ENCODE measurements at places on chromosomes 1 and 21. TPM values are rescaled to one million over a fixed set of nuclear protein-coding genes. Genes with fewer than 3 reads are reported as not detected.

- DNase-seq: no peak
Observed at GRCh38 chr1:117076648-117077047, 16.5 kb downstream of the TTF2 start.

DNA sequence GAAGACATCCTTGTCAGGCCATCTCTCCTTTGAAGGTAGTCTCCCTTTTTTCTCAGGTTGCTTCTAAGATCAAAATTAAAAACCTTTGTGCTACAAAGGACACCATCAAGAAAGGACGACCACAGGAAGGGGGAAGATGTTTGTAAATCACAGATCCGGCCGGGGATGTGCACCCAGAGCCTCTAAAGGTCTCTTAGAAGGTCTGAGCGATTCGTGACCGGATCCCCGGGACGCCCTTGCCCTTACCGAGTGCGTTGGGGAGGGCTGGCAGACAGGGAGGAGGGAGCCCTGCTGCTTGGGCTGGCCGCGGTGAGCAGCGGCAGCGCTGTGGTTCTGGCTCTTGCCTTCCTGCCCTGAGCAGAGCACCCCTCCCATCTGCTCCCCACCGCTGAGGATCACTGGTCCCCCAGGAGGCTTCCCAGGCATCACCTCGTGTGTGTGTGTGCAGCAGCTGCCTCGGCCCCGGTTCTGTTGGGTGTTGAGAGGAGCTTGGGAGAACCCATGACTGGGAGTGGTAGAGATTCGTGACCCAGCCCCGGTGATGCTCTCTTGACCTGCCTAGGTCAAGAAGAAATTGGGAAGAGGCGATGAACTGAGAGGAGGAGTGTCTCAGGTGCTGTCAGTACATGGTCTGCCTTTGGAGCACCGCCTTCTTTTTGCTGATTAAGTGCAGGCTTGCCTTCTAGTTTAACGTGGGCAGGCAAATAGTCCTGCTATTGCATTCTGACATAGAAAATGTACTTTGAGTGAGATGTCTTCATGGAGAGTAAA is 34.5 kb downstream of the AGPAT3 start:
- no peak for DNase-seq

DNA sequence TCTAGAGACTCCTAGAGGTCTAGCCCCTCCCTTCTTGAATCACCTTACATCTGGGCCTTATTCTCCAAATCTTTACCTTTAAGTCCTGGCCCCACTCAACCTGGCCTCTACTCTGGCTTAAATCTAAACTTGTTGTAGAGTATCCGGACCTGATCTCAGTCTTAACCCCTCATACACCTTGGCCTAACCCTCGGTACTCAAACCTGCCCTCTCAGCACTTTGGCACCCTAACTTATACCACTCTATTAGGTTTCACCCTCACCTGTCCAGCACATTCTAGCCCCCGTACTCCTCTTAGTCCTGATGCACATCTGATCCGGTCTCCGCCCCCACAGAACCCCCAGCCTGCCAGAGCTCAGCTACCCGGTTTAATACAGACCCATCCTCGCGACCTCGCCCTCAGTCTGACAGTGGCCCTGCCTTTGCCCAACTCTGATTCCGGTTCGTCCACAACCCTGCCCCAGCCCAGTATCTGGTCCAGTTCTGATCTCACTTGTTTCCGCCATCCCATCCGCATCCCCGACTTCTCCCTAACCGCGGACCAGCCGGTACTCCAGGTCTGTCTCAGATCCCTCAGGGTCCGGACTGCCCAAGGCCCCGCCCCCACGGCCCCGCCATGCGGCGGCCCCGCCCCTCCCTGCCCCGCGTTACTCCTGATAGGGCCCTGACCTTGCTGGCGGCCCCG is 1.5 kb downstream of the TRIM62 start:
- peak; percentile 96 for DNase-seq

DNA sequence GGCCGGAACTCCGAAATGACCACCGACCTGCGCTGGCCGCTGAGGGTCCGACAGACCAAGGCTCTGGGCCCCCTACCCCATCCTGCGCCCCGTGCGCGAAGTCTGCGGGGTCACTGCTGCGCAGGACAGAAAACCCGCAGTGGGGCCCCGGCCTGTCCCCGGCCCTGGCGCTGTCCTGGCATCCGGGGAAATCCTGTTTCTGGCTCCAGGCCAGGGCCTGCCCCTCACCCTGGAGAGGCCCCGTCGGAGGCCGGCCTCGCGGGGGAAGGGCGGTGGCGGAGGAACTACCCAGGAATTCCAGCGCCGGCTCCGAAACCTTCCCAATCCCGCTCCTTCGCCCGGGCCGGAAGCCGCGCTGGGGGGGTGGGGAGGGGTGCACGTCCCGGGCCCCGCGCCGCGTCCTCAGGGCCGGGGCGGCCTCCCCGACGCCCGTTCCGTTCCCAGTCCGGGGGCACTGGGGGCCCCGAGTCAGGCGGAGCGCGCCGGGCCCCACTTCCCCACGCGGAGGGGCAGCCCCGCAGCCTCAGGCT is 77.0 kb downstream of the MORN1 start:
- peak; percentile 90 for DNase-seq

DNA sequence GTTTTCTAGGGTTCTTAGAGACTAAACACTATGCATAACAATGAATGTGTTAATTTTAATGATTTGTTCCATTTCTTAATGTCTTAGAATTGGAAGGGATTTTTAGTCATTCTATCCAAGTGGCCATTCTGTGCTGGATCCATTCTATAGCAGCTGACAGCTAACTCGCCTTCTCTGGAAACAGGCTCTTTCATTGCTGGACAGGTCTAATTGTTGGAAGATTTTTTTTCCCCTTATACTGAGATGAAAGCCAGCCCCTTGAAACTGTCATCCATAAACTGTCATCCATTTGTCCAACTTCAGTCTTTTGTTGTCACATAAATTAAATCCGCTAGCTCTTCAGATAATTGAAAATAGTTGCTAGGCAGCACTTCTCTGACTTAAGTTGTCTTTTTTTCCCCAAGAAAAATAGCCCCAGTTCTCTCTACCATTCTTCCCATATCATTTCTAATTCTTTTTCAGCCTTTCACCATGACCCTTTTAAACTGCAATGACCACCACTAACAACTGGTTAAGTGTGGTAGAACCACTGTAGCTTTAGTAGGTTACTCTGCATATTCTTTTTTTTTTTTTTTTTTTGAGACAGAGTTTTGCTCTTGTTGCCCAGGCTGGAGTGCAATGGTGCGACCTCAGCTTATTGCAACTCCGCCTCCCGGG is 19.7 kb downstream of the AK4 start:
- DNase-seq: peak; percentile 58

DNA sequence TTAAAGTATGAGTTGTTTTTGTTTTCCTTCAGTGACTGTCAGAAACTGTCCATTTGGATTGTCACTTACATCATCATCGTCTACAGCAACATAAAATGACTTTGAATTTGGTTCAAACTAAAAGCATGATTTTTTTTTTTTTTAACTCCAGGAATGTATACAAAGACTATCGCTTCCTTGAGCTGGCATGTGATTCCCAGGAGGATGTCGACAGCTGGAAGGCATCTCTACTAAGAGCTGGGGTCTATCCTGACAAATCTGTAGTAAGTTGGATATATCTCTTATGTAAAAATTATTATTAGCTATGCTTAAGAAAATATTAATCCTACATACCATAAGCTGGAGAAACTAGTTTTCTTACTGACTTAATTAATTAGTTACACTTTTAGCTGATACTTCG is 111.9 kb upstream of the C1orf105 start:
- no peak for DNase-seq

DNA sequence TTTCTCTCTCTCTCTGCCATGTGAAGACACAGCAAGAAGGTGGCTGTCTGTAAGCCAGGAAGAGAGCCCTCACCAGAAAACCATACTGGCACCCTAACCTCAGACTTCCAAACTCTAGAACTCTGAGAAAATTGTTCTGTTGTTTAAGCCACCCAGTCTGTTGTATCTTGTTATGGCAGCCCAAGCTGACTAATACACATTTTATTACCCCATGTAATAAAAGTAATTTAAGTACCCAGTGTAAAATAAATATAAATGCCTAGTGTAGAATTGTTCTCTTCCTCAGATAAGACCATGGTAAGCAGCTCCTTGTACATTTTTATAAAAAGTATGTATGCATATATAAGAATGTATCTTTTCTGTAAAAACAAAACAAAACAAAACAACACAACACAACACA is 119.7 kb downstream of the DTL start:
- no peak for DNase-seq

GRCh38 chr1:8169364-8170058 is 143.4 kb upstream of the ERRFI1 start:
- DNase-seq: peak; percentile 94

DNA sequence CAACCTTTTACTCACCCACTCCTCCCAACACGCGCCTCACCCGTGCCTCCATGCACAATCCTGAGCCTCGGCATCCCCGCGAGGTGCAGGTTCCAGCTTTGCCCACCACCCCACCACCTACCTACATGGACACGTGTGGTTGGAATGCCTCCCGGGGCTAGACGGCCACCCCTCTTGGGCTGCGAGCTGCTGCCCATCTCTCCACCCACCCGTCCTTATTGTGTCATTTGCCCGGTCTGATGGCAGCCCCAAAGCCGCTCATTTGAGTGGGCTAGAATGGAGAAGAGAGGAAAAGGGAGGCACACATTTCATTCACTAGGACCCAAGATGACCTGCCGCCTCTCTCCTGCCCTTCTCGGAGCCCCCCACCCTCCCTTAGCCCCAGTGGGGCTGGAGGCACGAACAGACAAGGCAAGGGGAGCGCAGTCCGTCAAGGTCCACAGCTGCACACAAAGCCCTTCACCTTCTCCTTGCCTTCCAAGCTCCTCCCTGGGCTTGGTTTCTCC is 785 bp downstream of the ZNF697 start:
- DNase-seq: no peak

GRCh38 chr1:221778535-221779142 is 36.8 kb upstream of the DUSP10 start:
- no peak for DNase-seq

- DNase-seq: no peak
Observed at GRCh38 chr1:25815208-25816111, 4.3 kb upstream of the MTFR1L start.

DNA sequence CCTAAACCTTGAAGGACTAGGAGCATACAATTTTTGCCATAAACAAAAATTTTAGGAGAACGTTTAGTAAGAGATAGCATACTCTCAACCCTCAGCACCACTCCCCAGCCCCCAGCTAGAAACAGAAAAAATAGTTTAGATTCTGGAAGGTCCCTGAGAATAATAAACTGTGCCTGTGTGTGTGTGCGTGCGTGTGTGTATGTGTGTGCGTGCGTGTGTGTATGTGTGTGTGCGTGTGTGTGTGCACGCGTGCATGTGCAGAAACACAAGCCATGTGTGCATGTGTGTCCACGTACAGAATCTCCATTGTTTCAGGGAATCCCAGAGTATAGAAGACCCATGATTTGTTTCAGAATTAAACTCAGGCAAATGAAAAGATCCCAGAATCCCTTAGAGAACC is 62.6 kb downstream of the CASQ2 start:
- no peak for DNase-seq

DNA sequence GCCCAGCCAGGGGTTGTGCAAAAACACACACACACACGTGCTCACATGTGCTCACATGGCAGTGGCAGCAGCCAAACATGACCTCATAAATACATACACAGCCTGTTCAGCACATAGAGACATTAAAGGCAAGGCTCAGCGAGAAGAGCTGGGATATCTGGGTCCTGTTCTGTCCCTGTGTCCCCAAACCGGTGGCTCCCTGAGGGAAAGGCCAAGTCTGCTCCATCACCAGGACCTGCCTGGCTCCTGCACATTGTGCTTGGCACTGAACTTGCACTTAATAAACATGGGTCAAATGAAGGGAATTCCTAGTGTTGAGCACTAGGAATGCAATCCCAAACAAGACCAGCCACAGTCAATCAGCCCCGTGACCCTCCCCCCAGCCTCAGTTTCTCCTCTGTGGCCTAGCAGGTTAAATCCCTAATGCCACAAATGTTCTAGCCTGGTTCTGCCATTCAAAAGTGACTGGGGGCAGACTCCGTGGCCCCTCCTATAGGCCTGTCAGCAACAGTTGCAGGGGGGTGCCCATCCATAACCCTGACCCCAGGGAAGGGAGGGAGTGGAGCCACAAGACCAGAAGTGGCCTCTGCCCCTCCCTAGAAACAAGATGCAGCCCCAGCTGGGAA is 160.9 kb upstream of the VAMP3 start:
- no peak for DNase-seq

- no peak for DNase-seq
Observed at GRCh38 chr1:100290291-100290690, 24.3 kb downstream of the RTCA start.

- no peak for DNase-seq
Observed at GRCh38 chr1:104768466-104768865, 1018.8 kb downstream of the AMY1C start.

GRCh38 chr1:172427191-172427590 is 6.7 kb downstream of the C1orf105 start:
- DNase-seq: no peak

DNA sequence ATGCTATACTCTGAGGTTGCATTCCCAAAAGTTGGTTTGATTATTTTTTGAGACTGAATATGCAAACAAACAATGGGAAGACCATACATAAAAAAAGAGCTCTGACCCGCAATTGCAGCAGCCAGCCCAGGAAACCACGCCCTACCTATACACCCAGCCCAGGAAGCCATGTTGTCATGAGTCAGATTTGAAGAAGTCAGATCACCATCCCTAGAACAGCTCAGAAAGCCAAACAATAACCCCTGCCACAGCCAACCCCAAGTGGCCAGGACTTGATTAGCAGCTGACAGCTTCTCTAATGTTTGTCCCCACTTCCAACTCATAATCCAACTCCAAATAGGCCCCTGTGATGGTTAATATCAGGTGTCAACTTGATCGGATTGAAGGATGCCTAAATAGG is 621.9 kb downstream of the NPHP4 start:
- DNase-seq: no peak

- peak; percentile 17 for DNase-seq
Observed at GRCh38 chr21:36247316-36248010, 72.5 kb upstream of the MORC3 start.

GRCh38 chr1:204442376-204443259 is 31.0 kb upstream of the PPP1R15B start:
- DNase-seq: no peak

DNA sequence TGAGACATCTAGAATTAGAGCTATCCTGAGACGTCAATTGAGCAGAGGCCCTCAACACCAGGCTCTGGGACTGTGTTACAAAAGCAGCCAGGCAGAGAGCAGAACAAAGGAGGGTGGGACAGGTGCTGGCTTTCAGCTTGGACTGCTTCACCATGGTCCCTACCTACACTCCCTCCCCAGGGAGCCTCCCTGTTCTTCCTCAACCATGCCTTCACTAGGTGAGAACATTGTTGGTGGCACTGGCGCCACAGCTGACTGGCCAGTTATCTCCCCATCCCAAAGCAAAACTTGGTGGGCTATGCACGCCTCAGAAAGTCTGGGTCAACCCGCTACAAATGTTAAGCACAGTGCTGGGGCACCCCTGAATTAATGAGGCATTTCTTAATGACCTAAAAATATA is 87.8 kb downstream of the NMNAT2 start:
- DNase-seq: no peak

CFH gene
- total RNA-seq: 126 TPM

MYCBP gene
- 10.8 TPM for total RNA-seq

FMO5 gene
- 1.5 TPM for total RNA-seq

STMN1 gene
- 86.0 TPM for total RNA-seq

CYP4A22 gene
- total RNA-seq: not detected

GBP7 gene
- total RNA-seq: not detected

COL24A1 gene
- total RNA-seq: 4.9 TPM

CHIT1 gene
- total RNA-seq: not detected

Data from tongue (tissue), 3 donors.